ENCODE measurements at places on chromosomes 3 and 15.

DNA sequence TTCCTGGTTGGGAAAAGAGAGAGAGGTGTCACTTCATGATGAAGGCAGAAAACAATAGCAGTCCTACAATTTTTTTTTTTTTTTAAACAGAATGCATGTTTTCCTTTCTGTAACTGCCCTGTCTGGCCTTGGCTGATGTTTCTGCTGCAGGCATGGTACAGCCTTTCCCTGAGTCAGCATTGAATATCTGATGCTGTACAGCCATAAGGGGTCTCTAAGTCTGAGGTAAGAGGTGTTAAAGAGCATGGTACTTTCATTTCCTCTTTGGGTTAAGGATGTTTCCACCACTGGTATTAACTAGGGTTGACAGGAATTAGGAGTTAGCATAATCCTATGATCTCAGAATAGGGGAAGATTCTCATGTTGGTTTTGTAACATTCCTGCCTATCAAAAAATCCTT lies 147.4 kb downstream of the CHST2 start:
- no peak for DNase-seq

DNA sequence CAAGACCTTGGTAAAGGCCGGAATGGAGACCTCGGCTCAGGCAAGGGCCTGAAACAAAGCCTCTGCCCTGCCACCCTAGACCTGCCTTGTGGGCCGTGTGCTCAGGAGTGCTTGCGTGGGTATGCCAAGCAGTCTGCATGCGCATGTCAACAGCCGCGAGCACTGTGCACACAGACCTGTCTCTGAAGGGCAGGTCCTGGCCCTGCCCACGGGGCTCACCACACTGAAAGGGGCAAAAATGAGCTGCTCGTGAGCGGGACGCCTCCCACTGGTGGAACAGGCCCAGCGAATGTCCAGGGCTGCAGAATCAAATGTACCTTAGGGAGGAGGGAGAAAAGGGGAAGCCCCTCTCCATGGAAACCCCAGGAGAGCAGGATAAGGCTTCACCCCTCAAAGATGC lies 44.3 kb upstream of the FGD5 start:
- DNase-seq: peak; percentile 32

GRCh38 chr15:65303687-65304380 lies 643 bp upstream of the RNU5B-1 start:
- no peak for DNase-seq

GRCh38 chr3:46102059-46102779 lies 74.9 kb upstream of the XCR1 start:
- DNase-seq: no peak

GRCh38 chr3:48248095-48248850 lies 7.4 kb downstream of the ZNF589 start:
- DNase-seq: no peak

DNA sequence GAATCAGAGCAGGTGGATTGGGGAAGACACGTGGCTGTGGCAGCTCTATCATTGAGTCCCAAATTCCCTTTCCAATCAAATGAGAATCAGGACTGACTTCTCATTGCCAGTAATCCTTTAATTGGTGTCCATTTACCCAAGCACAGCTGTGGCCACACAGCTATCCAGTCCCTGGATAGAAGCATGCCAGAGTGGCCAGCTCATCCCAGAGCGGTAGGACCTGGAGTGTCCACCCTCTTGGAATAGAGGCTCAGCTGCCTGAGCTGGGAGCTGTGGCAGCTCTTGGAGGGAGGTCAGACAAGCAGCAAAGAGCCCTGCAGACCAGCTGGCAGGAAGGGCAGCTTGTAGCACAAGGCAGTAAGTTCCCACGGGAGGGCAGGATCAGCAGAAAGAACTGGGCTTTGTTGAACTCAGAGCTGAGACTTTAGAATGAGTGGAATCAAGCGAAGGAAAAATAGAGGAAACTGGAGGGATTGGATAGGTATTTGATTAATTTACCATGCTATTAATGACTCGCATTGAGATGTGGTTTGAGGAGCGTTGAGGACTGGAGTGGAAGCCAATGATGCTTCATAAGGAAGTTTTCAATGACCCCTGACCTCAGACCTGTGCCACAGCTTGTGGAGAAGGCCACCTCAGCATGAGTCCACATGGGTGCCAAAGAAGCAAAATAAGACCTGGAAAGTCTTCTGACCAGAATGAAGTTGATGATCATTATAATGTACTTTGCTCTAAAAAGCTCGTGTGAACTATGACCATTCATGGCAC lies 6.9 kb upstream of the ALPK3 start:
- DNase-seq: no peak

- no peak for DNase-seq
These were observed 66.5 kb downstream of the MBNL1 start for GRCh38 chr3:152335273-152335672.

- DNase-seq: no peak
These were observed 56.8 kb downstream of the DNAJB8 start for GRCh38 chr3:128409624-128410581.

GRCh38 chr3:5717254-5717653 lies 529.7 kb downstream of the EDEM1 start:
- DNase-seq: no peak

GRCh38 chr15:68378595-68378994 lies 53.4 kb downstream of the ITGA11 start:
- DNase-seq: peak; percentile 18

DNA sequence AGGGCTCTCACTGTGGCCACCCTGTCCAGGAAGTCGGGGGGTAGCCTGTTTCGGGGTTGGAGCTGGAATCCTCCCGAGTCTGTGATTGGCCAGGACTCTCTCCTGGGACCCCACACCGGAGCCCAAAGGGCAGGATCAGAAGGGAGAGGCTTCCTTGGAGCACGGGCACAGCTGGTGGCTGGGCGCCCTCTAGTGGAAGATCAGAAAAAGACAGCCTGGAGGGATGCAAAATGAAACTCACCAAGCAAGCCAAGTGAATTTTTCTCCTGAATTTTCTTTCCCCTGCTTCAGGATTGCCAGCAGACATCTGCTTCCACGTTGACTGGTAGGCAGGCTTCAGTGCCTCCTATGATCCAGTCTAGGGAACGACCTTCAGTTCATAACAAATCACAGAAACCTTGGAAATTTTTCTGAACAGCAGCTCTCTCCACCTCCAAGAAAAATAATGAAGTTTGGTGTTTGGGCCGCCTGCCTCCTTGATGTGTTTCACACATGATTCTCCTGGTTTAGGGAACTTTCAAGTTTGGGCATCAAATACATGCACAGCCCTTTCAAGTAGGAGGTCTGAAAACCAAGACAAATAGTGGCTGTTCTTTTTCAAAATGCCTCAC lies 224.6 kb downstream of the VPS13C start:
- DNase-seq: peak; percentile 75

DNA sequence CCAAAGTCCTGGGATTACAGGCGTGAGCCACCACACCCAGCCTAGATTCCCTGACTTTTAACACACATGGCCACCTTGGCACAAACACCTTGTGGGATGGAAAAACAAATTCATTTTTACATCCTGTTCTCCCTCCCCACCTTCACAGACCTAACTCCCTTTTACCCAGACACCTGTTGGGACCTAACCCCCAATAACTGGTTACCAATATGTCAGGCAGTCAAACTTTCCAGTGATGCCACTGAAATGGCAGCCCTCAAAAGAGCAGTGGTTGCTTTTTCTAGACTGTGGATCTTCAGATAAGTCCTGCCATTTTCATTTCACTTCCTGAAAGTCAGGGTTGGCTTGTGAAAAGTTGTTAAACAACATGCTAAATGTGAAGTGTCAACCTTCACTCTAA lies 34.9 kb downstream of the SIN3A start:
- no peak for DNase-seq

- no peak for DNase-seq
These were observed 205.7 kb upstream of the ST8SIA2 start for GRCh38 chr15:92187975-92188374.

DNA sequence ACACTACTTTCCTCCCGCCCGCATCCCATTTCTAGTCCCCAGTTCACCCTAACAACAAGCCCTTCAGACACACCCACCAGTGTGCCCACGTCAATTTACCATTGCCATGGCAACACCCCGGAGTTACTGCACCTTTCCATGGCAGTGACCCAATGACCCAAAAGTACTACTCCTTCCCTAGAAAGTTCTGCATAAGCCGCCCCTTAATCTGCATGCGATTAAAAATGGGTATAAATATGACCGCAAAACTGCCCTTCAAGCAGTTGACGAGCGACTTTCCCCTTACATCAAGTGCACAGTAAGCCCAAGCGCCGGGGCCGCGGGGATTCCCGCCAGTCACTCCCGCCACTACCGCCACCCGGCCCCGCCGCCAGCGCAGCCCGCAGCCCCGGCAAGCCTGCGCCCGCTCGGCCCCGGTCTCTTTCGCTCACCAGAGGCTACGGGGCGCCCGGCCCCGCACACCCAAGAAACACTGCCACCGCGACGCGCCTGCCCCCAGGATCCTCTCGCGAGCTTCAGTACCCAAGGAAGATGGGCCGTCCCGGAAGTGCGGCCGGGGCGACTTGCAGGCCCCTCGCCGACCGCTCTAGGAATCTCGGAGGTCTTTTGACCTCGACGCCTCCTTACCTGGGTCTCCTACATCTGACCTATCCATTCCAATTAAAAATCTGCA lies 27.2 kb upstream of the ZNF502 start:
- peak; percentile 84 for DNase-seq

DNA sequence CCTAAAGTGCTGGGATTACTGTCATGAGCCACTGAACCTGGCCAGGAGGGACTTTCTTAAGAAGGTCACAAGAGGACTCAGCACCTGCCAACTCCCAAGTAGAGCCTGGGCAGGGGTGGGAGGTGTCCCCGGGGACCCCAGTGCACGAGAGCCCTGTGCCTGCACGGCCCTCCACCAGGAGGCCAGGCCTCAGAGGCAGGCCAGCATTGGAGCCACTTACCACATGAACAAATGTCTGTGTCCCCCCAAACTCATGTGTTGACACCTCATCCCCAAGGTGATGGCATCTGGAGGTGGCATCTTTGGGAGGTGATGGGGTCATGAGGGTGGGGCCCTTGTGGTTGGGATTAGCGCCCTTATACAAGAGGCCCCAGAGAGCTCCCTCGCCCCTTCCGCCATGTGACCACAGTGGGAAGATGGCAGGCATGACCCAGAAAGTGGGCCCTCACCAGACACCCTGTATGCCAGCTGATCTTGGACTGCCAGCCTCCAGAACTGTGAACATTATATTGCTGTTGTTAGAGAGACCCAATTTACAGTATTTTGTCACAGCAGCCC lies 3.2 kb upstream of the RPUSD3 start:
- DNase-seq: no peak

DNA sequence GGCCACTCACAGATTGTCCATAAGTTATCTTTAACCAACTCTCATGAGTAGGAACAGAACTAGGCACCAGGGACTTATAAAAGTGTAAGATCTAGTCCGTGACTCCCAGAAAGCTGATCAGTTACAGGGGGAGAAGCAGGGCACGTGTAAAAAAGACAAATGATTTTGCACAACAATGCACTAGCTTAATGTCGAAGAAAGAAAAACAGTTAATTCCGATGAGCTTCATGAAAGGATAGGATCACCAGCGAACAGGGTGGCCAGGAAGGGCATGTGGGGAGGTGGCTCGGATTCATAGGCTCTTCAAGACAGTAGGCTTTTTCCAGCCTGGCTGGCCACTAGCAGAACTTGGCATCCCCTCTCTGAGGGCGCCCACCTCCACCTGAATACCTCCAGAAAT lies 90.0 kb downstream of the IL5RA start:
- DNase-seq: no peak

DNA sequence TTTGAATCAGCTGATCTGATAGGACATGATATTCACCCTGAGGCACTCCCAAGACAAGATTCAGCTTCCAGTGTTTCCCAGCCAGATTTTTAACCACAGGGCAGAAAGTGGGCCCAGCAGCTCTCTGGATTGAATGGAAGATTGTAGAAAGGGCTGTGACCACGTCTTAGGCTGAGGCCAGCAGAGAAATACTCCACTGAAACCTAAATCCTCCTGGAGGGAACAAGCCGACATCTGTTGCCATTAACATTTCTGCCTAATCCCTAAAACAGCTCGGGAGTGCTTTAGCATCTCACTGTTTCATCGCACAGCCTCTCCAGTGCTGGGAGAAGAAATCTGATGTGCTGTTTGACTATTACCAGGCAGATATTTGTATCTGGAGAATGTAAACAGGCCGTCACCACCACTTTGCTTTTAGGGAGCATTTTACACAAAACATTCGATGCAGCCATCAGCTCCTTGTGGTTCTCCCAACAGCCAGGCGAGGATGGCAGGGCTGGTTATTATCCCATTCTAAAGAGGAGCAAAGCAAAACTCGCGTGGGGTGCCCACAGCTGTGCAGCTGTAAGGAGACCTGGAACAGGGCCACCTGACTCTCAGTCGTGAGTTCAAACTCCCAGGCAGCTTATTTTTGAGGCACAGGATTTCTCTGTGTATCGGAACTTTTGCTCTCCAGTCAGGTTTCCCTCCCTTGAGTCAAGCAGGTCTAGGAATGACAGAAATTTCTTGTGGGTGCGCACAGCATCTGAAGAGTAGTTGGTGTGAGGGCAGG lies 117.4 kb downstream of the LIPC start:
- DNase-seq: no peak

DNA sequence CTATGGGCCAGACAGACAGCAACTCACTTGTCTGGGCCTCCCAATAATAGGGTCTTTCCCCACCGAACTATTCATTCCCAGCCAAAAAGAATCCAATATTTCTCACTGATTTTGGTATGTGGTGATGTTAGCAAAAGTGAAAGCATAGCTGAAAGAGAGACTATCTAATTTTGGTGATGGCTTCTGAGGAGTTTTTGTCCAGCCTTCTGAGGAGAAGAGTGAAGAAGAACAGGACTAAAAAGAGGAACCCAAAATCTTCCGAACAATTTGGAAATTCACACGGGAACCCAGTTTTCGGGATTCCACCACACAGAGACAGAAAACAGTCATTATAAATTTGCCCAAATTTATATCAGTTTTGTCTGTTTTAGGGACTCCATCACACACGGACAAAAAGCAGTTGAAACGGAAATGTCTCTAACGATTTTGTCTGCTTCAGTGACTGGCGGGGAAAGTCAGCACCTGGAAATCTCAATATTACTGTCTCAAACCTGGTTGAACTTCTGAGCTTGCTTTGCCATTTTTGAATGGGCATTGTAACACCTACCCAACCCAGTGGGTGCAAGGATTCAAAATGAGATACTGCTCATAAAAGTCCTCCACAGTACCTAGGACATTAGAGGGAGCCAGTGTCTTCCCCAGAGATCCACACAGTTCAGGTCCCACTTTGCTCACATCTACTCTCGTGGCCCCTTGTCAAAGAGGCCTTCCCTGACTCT lies 9.1 kb downstream of the CD80 start:
- no peak for DNase-seq

DNA sequence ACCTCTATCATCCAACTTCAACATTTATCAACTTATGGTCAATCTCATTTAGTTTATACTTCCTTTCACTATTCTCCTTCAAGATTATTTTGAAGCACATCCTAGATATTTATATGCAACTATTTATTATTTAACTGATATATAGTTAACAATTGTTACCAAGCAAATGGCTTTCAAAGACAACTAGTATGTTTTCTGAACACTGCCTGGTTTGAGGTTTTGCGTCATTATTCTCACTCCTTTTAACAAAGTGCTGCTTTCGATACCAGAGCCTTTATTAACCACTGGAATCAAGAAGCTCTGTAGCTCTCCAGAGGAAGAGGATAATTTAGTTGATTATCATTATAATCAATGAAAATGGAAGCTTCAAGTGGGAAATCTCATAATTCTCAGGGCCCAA lies 19.6 kb downstream of the ZIC1 start:
- DNase-seq: no peak

Measured in suprapubic skin (tissue), 4 donors.